Stimulated activated CD4-positive, alpha-beta T cell treated with anti-CD3 and anti-CD28 coated beads, TNF-alpha, amount 100 ng/mL, for 4 hours (primary cell): ENCODE measurements at places on chromosomes 2 and 18.

DNA sequence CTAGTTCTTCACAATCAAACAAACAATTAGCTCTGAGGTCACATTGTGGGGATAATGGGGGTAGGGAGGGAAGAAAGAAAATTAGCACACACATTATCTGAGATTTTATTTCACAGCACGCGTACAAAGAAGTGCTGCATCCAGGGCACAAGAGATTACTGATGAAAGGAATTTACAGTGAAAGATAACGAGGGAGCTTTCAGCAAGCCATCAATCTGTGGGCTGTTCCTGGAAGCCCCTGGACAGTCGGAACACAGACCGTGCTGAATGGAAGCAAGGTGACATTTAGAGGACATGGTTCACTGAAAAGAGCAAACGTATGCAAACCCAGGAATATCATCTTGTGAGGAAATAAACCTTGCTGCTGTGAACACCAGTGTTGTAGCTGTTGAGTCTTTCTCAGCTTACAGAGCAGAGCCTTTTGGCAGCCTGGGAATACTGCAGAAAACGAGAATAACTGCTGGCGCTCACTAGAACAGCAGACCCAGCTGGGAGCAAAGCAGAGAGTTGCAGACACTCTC lies 63.2 kb downstream of the SCG2 start:
- no peak for DNase-seq

DNA sequence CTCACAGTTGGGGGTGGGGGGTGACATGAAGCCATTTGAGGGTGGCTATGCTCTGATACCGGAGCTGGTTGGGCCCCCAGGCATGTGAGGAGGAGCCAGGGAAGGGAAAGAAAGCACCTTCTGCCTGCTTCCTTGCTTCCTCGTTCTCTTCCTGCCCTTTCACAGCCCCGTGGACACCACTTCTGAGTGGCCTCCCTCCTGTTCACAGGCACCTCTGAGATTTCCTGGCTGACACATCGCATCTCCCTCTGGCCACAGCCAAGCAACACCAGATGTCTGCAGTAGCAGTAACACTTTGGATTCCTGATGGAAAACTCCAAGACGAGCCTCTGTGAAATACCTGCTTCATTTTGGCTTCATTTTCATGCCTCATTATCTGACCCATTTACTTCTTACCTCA lies 64.7 kb upstream of the ST3GAL5 start:
- DNase-seq = no peak

DNA sequence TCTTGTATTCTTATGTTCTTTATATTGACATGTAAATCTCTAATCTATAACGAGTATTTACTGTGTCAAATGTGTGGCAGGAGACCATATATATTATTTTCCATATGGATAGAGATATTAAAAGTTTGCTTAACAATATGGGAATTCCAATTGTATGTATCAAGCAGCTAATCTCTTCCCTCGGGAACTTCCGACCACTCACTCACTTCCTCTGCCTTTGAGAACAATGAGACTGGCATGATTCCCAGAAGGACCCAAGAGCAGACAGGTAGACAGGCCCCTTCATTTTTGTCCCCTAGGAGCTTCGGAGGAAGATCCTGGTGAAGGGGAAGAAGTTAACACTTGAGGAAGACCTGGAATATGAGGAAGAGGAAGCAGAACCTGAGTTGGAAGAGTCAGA lies 24.1 kb downstream of the PLCD4 start:
- no peak for DNase-seq

GRCh38 chr2:138202762-138203161 lies 238.5 kb downstream of the HNMT start:
- no peak for DNase-seq

DNA sequence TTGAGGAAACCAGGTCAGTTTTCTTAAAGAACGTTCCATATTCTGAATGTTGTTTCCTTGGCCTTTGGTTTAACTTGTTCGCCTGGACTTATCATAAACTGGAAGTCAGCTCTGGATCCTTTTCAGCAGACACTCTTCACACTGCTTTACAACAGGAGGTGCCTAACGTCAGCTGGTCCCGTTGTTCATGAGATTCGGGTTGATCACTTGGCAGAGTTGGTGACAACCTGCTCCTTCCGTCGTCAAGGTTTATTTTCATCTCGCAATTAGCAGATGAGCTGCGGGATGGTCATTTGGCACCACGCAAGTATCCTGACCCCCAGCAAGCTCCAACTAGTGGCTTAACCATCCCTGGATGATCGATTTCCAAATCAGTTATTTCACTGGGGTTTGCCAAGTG lies 23.0 kb upstream of the BIN1 start:
- DNase-seq = no peak

DNA sequence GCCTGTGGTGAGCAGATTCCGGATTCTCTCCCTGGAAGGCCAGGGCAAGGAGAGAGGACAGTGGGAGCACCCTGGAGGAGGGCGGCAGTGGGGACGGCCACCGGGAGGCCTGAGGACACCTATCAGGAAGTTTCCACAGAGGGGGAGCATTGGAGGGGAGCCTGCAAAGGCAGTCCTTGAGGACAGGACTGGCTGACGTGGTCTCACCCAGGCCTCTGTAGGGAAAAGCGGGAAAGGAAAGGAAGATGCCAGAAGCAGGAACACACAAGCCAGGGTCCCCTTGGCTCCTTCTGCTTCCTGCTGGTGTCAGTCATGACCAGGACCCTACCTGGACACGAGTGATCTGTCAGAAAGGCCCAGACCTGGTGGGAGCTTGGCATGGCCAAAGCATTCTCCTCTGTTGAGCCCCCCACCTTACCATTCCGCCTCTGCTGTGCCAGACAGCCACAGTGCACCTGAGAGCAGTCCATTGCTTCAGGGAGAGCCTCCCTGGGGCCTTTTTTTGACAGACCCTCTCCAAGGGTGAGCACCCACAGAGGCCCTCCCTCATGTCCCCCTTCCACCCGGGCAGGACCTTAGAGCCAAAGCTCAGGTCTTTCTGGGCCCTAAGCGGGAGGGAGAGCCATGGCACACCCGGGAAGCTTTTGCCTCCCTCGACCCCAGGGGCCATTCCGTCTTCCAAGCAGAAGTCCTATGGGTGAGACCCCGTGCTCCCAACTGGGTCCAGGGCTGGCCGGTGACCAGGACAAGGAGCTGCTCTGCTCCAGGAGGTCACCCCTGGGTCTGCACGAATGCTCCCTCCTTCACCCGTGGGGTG lies 333.1 kb downstream of the DYSF start:
- no peak for DNase-seq

GRCh38 chr2:209523867-209524266 lies 100.0 kb downstream of the MAP2 start:
- no peak for DNase-seq

- DNase-seq = no peak
These were observed 237.0 kb downstream of the IKZF2 start for GRCh38 chr2:212914392-212914791.

DNA sequence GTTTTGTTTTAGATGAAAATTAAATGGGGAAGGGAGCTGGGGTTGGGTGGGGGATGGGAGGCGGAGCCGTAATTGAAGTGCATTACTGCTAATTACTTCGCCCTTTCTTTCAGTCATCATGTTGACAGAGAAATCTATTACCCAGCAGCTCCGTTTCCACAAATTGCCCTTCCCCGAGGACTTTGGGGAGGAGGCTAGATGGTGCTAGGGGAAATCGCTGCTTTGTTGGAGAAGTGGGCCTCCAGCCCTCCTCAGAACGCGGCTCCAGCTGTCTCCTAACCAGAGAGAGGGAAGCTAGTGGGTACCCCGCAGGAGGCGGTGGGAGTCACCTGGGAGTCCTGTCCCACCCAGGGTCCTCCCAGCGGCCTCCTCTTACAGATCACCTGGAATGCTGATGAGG lies 130.9 kb upstream of the MYCN start:
- no peak for DNase-seq

- DNase-seq = no peak
These were observed 243.2 kb upstream of the HDAC4 start for GRCh38 chr2:239644011-239644410.

DNA sequence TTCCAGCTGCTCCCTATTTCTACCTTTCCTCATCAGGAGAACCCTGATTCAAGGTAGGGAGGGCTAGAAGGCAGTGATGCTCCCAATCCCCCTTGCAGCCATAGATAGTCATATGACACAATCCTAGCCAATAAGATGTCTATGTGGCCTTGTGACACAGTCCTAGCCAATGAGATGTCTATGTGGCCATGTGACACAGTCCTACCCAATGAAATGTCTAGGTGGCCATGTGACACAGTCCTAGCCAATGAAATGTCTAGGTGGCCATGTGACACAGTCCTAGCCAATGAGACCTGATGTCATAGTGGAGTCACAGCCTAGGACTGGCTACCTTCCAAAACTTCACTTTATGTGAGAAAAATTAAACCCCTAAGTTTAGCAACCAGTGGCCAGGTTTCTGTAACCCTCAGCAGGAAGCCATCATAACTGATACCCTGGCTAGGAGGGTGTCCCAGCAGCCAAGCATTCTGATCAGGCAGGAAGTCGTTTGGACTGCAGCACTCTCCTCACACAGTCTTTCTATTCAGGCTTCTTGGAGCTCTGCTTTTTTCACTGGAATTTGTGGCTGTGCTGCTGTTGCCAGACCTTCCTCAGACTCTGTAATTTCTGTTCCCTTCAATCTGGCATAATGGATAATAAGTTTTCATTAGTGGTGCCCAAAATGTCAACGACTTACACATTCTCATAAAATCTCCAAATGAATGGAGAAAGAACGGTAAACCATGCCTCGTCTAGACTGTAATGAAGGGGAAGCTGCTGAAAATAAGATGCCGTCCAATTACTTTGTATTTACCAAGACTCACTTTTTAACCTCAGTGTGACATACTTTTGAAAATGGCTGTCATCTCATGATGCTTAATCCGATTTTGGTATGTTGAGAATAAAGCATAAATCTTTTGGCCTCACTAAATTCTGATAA lies 165.0 kb upstream of the NCKAP5 start:
- DNase-seq = no peak

DNA sequence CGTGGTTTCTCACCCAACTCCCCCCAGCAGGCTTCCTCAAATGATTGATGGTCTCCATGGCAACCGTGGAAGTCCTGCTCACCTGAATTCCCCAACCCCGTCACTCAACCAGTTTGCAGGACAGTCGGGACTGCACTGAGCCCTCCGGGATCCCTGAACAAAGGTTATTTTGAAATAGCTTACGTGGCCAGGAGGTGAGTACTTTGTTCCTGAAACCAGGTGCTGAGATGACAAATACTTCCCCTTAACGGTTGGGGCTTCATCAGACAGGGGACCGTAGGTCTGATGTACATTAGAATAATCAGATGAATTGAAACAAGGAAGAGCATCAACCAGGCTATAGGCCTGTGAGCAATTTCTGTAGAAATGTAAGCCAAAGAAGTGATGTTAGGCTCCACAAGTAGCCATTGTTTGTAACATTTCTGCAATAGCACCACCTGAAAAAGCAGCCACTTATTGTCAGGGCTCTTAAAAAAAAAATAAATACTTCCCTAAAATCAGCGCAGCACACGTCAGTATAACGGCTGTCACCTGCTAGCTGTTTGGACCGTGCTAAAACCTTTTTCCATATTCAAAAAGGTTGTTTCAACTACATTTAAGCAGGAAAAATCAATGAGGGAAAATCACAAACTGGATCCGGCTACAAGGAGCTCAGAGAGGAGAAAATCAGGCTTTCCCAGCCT lies 206.4 kb upstream of the ID2 start:
- no peak for DNase-seq

- no peak for DNase-seq
These were observed 112.8 kb downstream of the CAPN13 start for GRCh38 chr2:30694286-30695055.

GRCh38 chr18:73741946-73742345 lies 405.7 kb downstream of the FBXO15 start:
- DNase-seq = no peak

- DNase-seq = no peak
These were observed 80.3 kb upstream of the SESTD1 start for GRCh38 chr2:179344970-179345369.

DNA sequence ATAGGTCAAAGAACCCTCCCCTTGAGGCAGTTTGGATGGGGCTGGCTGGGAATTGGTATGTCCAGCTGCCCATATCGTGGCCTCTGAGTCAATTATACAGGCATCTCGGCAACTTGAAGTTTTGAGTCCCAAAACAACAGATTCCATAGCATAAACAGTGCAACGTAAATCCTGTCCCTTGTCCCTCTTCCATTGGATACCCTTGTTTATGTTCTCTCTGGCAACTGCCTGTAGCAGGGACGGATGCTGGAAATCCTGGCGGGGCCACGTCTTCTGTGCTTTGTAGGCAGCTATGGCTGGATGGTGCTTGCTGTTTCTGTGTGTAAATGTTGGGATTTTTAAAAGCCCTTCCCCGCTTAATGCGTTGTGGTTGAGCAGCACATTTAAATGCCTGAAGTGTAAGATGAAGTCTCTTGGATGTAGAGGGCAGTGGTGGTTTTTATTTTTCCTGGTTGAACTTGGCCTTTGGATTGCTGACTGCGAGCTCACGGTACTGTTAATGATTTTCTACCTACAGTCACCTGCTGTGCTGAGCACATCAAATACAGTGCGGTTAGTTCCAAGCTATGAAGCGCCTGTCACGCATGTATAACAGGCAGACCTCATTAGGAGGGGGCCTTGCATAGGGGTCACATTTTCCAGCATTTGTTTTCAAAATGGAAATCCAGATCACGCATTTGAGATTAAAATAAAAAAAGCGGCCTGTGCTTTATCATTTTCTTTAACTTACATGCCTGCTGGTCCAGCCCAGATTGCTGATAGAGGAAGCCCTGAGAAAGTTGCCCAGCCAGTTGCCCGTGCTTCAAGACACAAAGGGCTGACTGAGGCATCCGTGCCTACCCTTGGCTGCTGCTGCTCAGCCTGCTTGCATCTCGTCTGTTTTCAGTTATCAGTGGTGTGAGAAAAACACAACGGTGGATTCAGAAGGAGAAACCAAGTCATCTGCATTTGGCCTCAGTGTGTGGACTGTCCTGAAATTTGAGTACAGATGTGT lies 84.7 kb downstream of the NEDD4L start:
- DNase-seq = no peak

GRCh38 chr2:230684270-230685168 lies 28.1 kb upstream of the CAB39 start:
- DNase-seq = no peak

- DNase-seq = no peak
These were observed 194.4 kb downstream of the SH3BP4 start for GRCh38 chr2:235146206-235146605.

DNA sequence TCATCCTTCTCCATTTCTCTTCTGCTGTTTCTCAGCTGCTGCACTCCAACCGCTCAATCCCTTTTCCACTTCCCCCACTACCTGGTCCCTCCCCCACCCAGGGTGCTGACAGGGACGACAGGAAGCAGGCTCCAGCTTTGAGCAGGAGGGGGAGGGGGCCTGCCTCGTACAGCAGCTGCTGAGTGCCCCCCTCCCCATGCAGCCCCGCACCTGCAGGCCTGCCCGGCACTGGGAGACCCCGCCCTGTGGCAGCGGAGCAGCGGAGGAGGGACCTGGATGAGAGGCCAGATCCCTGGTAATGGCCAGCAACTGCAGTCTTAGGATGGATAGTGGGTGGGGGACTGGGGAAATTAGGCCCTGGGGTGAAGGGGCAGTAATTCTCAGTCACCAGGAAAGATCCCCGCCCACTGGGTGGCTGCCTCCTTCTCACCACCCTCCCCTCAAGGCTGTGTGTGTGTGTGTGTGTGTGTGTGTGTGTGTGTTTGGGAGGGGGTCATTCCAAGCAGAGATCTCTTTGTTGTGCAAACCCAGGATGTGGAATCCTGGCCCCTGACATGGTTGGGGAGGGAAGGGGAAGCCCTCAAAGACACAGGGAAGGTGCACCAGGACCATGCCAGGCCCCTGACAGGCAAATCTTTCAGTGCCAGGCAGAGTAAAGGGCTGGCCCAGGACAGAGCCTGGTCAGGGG lies 6.8 kb upstream of the CRYBA2 start:
- DNase-seq = no peak
